ENCODE measurements at places on chromosomes 4 and X.

- no peak overlapping the region for H3K27ac ChIP-seq
- no peak for DNase-seq
- no peak overlapping the region for H3K4me3 ChIP-seq
- no peaks in the 10 kb centered on the region for H3K27me3 ChIP-seq
- no peaks in the 10 kb centered on the region for H3K36me3 ChIP-seq
Observed at GRCh38 chr4:20890761-20891160, 190.5 kb downstream of the PACRGL start.

GRCh38 chr4:119240128-119240527 lies 27.6 kb downstream of the USP53 start:
- H3K27me3 ChIP-seq: no peaks in the 10 kb centered on the region
- no peak overlapping the region for H3K4me3 ChIP-seq
- peaks cover 60% of the 10 kb centered on the region for H3K36me3 ChIP-seq
- no peak for DNase-seq
- no peak overlapping the region for H3K27ac ChIP-seq

- no peak overlapping the region for H3K27ac ChIP-seq
- DNase-seq: no peak
- no peak overlapping the region for H3K4me3 ChIP-seq
- no peaks in the 10 kb centered on the region for H3K36me3 ChIP-seq
Observed at GRCh38 chr4:135770505-135770904, 1568.9 kb upstream of the PABPC4L start.

GRCh38 chrX:49988143-49988542 lies 65.7 kb downstream of the CLCN5 start:
- H3K4me3 ChIP-seq: no peak overlapping the region
- no peaks in the 10 kb centered on the region for H3K27me3 ChIP-seq
- H3K4me1 ChIP-seq: no peaks in the 10 kb centered on the region
- H3K27ac ChIP-seq: no peak overlapping the region
- no peak for DNase-seq
- no peaks in the 10 kb centered on the region for H3K36me3 ChIP-seq

GRCh38 chr4:53497487-53498244 lies 93.6 kb downstream of the LNX1 start:
- no peak for DNase-seq
- no peak overlapping the region for H3K4me3 ChIP-seq
- H3K27ac ChIP-seq: no peak overlapping the region
- H3K4me1 ChIP-seq: no peaks in the 10 kb centered on the region
- no peaks in the 10 kb centered on the region for H3K27me3 ChIP-seq

DNA sequence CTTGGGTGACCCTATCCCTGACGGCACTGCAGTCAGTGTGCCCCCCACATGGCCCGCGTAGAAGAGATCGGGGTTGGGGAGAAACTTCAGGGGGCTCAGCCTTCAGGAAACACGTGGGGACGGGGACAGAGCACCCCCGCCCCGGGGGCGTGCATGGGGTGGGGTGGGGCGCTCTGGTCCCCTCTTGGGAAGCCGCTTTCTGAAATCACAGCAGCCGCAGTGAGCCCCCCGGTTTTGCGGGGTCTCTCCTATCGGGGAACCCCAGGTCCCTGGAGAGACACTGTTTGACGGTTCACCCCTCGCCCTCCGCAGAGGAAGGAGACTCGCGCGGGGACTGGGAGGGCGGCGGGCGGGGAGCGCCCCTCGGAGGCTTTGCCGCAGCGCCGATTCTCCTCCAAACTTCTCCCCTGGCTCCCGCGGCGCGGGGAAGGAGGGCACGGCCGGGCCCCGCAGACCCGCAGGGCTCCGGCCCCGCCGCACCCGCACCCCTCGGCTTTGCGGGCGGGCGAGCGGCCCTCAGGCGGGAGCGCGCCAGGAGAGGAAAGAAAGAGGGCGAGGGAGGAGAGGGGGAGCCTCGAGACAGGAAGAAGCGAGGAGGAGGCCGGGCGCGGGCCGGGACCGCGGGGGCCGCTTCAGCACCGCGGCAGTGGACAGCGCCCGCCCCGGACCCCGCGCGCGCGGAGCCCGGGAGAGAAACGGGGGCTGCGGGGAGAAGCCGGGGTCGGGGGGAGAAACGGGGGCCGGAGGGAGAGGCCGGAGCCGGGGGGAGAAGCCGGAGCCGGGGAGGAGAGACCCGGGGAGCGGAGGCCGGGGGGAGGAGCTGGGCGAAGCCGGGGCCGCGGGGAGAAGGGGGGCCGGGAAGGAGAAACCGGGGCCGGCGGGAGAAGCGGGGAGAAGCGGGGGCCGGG lies 612 bp downstream of the CPLX1 start:
- DNase-seq: peak; percentile 56
- H3K4me3 ChIP-seq: peak overlapping the region; percentile 30
- peaks cover 62% of the 10 kb centered on the region for H3K27me3 ChIP-seq
- H3K27ac ChIP-seq: no peak overlapping the region

- no peaks in the 10 kb centered on the region for H3K4me1 ChIP-seq
- H3K27me3 ChIP-seq: no peaks in the 10 kb centered on the region
- H3K27ac ChIP-seq: no peak overlapping the region
- DNase-seq: no peak
- H3K4me3 ChIP-seq: no peak overlapping the region
- no peaks in the 10 kb centered on the region for H3K36me3 ChIP-seq
Observed at GRCh38 chrX:1481636-1482529, 29.2 kb upstream of the ASMTL start.

DNA sequence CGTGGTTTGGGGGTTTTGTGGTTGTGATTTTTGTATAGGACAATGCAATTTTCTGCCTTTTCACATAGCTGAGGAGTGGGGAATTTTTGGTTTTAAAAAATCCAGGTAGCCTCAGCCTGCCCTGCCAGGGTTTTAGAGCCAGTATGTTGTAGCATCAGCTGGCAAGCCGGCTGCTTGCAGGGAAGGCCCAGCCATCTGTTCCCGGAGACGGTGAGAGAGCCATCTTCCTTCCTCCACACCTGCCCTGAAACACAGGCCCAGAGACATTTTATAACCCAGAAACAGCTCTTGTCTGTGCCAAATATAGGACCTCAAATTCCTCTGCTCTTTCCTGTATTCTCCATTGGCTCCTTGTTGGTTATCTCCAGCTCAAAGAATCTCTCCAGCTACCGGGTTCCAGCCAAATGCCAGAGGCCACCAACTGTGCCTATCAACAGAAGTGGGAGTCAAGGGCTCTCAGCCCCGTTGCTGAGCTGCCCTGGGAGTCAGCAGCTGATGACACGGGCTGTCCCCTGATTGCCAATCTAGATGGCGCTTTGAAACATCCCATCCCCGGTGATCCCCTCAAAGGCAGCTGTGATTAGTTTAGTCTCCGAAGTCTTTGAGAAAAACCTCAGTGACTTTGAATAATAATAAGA lies 595.2 kb downstream of the MID1IP1 start:
- no peak for DNase-seq
- H3K4me1 ChIP-seq: no peaks in the 10 kb centered on the region
- no peak overlapping the region for H3K27ac ChIP-seq
- no peaks in the 10 kb centered on the region for H3K27me3 ChIP-seq
- H3K4me3 ChIP-seq: no peak overlapping the region

GRCh38 chr4:41177016-41177415 lies 37.3 kb downstream of the APBB2 start:
- peak overlapping the region; percentile 80 for H3K27ac ChIP-seq
- H3K4me3 ChIP-seq: no peak overlapping the region
- peaks cover 56% of the 10 kb centered on the region for H3K4me1 ChIP-seq
- H3K27me3 ChIP-seq: no peaks in the 10 kb centered on the region
- no peak for DNase-seq

DNA sequence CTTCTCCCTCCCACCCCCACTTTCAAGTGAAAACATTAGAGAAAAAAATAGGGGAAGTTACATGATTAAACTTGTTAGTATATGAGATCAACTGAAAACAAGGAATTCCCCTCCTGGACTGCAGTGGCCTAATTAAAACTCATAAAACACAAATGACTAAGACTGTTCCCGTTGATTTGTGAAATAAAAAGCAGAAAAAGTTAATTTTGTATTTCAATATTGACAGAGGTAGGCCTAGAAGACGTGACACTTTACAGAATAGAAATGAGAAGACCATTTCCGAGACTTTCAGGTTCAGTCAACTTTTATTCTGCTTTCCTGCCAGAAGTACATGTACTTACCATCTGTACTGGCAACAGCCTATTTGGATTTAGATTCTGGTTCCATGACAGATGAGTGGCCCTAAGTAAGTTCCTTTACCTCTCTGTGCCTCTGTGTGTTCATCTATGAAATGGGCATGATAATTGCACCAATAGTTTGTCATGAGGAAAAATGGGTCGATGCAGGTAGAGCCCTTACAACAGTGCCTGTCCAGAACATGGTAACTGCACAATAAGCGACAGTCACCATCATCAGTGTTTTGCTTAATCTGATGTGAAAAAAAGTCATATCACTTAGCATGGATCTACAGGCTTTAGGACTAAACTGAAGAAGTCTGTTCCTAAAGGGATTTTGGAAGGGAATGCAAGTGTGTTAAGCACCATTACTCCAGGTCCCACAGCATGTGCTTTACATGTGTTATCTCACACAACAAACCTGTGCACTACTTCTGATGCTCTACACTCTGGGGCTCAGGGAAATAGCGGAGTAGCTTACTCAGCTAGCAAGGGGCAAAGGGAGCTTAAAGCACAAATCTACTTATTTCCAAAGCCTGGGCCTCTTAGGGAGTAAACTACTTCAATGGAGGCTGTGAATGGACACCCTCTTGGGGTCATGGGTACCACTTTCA lies 562.3 kb upstream of the DIPK2B start:
- no peaks in the 10 kb centered on the region for H3K27me3 ChIP-seq
- H3K4me3 ChIP-seq: no peak overlapping the region
- H3K4me1 ChIP-seq: peaks cover 84% of the 10 kb centered on the region
- peaks cover 98% of the 10 kb centered on the region for H3K36me3 ChIP-seq
- no peak for DNase-seq

All from RWPE2 (cell line).